ENCODE measurements at places on chromosomes 7 and 10.

DNA sequence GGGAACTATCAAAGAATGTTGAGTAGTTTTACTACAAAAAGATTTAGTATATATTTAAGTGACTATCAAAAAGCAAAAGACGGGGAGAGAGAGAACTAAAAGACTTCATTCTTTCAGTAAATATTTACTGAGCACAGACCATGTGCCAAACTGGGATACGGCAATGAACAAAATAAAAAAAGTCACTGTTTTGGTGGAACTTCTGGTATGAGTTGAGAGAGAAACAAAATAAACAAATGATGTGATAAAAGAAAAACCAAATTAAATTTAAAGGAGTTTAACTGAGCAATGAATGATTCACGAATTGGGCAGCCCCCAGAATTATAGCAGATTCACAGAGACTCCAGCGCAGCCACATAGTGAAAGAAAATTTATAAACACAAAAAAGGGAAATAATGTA, 17.8 kb upstream of the AKAP9 start:
- no peak for DNase-seq

- no peak for DNase-seq
These were observed 907 bp upstream of the IFRD1 start for GRCh38 chr7:112449353-112449752.

DNA sequence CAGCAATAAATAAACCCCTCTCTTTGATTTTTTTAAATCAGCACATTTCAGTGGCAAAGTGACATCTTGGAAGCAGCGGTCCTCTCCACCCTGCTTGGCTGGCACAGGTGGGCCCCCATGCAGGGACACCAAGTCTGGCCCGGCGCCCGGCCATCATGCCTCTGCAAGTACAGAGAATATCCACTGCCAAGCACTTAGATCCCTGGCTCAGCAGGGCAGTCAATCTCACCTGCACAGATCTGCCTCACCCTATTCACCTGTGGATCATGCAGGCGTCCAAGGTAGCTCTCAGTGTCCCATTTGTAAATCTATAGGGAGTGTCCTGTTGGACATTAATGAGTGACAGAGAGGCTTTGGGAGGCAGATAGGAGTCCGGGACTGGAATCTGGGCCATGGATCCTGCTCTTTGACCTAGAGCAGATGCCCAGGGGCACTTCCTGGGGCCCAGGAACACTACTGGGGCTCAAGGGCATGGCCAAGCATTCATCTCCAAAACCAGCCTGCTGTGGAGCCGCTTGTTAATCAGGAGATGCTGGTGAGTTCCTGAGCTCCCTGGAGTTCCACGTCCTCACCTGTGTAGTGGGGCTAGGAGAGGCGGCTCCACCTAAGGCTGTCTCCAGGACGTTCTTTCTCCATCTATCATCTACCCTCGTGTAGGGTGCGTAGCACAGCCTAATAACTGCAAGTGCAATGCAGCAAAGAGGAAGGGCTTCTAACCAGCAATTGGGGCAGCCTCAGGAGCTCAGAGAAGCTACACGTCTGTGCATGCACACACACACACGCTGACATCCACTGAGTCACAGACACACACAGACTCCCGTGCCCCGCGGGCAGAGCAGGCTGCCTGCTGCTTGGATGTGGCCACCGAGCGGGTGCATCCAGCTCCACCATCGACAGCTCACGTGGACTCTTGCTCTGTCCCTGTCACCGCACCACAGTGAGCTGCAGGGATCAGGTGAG, 123.6 kb downstream of the OAT start:
- DNase-seq, result no peak

DNA sequence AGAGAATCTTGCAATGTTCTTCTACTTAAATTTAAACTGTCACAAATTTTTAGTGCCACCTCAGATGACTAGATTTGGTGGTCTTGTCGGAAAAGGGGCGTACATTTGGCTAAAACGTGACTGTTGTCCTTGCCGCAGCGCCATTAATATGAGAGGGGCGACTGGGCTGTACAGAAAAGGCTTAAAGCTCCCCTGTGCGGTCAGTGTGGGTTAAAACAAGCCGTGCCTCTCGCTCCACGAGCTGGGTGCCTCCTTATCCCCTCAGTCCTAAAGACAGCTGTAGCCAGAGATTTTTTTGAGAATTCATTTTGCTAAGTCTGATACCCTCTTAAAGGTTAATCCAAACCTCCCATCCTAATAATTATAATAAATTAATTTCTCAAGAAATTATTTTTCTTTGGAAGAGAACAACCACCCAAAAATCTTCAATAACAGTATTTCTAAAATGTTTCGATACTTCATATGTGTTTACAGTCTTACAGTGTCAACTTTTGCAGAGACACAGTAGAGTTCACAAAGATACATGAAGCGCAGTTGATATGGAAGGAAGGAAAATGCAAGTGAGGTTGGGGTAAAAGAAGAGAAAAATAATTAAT, 68.6 kb downstream of the C7orf25 start:
- no peak for DNase-seq

- no peak for DNase-seq
These were observed 61.1 kb upstream of the CCDC71L start for GRCh38 chr7:106721816-106722785.

DNA sequence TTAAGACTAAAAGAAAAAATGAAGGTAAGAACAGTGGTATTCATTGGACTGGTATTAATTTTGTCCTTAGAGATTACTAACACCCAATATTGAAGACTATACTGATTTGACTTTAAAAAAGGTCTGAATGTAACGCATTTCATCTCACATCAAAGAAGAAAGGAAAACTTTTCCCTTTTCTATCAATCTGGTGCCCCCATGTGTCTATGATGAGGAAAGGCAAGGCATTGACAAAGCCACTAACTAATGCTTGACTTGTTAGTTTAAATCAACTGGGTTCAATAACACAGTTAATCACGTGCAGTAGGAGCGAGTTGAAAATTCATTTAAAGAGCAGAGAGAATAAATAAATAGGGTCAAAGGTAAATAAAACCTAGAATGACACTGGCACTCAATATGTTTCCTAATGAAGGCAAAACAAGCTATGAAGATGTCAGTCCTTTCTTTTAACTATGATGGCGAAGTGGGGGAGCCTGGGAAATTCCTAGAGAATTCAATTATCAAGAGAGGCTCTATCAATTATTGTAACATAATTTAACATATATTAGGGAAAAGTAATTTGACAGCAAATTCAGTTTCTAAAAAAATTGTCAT, 180.9 kb downstream of the ANK3 start:
- DNase-seq, result no peak

GRCh38 chr7:95749044-95749443, 23.3 kb upstream of the DYNC1I1 start:
- DNase-seq, result no peak

DNA sequence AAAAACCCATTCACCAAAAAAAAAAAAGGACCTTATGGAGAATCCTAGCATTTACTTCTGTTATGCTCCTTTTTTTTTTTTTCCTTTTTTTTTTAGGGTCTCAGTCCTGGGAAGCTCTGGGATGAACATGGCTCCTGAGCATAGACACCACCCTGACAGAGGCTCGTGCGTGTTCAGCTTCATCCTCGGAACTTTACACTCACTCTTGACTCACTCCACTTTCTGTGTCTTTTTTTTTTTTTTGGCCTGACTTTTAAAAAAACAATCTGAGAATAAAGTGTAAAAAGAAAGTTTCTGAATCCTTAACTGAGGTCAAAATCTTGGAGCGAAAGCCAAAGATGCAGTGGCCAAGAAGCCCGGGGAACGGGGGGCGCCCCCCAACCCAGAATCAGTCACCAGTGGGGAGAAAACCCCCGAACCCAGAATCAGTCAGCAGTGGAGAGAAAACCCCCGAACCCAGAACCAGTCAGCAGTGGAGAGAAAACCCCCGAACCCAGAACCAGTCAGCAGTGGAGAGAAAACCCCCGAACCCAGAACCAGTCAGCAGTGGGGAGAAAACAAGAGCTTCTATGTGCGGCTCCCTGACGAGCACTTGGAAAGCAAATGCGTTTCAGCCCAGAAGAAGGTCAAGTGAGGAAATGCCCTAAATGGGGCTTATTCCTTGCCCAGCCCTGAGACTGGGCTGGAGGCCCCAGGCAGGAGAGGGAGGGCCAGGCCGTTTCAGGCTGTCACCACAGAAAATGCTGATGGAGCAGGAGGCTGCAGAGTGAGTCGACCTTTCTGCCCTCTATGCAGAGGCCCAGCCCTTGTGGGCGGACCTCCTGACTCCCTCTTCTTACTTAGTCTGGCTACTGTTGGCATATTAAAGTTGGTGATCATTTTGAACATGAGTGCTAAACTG, 19.0 kb upstream of the PFKP start:
- no peak for DNase-seq

DNA sequence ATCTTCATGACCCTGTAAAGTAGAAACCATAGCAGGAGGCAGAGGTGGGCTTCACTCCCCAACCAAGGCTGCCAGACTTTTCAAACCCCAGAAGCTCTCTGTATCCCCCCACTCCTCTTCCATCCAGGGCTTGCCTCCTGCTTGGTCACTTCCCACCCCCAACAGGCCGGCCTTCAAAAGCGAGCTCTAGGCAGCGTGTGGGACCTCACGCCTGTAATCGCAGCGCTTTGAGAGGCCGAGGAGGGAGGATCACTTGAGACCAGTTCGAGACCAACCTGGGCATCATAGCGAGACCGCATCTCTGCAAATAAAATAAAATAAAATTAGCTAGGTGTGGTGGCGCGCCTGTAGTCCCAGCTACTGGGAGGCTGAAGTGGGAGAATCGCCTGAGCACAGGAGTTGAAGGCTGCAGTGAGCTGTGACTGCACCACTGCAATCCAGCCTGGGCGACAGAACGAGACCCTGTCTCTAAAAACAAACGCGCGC, 743 bp upstream of the POR start:
- no peak for DNase-seq

GRCh38 chr7:143361552-143362130, 872 bp downstream of the FAM131B start:
- no peak for DNase-seq

Measured in stimulated activated CD8-positive, alpha-beta memory T cell treated with anti-CD3 and anti-CD28 coated beads, Interleukin-7, amount 100 ng/mL, for 1 hour (primary cell).